ENCODE measurements at places on chromosomes 4 and X.
A peak's percentile ranks its signal among the peaks of the same experiment; 100 is the strongest.

DNA sequence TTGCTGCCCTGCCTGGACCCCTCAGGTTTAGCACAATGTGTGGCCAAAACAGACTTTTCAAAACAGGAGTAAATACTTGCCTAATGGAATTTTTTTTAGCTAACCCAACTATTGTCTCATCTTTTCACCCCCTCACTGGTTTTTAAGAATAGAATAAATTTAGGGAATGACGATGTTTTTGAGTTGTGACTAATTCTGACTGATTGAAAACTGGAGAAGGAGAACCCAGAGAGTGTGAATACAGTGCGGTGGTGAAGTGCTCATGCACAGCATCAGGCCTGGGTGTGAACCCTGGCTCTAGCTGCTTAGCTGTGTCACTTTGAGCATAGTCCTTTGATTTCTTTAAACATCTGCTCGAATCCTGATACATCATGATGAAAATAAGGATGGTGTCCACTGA lies 10.5 kb downstream of the ANTXR2 start:
- no peak for DNase-seq

GRCh38 chr4:88411491-88412096 lies 32.9 kb downstream of the HERC6 start:
- DNase-seq: no peak

- no peak for DNase-seq
Measured at GRCh38 chrX:30881797-30882196, 7.3 kb downstream of the TAB3 start.

DNA sequence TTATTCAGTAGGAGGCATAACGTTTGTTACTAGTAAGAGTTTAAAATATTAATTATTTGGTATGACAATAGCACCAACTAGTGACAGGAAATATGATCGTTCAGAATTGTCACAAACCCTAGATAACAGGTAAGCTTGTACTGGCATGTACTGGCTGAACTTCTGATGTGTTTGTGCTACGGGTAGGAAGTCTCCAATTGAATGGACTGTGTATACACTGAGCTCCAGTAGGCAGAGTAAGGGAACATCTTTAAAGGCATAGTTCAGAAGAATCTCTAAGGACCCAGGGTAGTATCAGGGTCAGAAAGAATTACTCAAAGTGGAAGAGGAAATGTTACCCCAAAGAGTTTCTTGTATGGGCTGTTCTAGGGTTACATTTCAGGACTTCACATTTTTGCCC lies 230.4 kb downstream of the EDA2R start:
- no peak for DNase-seq

DNA sequence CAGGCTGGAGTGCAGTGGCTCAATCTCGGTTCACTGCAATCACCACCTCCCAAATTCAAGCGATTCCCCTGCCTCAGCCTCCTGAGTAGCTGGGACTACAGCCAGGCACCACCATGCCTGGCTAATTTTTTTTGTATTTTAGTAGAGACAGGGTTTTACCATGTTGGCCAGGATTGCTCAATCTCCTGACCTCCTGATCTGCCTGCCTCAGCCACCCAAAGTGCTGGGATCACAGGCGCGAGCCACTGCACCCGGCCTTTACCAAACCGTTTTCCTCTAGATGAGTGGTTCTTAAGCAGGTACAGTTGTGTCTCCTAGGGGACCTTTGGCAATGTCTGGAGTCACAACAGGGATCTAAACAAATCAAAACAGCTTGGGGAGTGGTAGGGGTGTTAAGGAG lies 11.6 kb downstream of the AMELX start:
- no peak for DNase-seq

DNA sequence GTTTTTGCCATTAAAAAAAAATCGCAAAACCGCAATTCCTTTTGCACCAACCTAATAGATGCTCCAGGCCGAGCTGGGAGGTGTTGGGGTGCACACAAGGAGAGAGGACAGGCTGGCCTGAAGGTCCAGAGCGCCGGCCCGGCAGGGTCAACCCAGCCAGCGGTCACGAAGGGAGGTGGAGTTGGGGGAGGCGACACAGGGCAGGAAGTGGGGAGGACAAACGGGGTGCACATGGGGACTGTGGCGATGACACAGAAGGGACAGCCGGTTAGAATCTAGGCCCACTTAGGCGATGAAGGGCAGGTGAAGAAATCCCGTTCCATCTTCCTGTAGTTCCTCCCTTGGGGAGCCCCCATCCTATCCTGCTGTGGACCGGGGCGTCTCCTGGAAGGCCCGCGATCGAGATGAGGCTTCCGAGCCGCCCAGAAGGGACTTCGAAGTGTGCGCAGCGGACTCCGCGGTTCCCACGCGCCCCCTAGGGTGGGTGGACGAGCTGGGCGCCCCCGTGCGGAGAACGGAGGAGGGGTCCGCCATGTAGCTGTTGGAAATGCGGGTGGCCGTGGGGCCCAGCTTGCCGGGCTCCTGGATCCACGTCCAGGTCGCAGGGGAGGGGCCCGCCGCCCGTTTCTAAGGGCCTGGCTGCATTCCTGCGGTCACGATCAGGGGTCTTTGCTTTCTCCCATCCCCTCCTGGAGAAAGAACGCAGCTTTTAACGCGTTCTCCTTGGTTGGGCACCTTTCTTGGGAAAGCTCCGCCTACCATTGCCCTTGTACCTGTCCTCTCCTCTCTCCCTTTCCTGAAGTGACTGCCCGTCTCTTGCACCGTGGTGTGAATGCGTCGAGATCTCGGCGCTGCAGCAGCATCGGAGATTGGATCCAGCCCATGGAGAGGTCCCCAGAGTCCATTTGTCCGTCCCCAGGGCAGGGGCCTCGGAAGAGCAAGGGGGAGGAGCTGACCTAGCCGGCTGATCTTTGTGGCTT lies 17.0 kb upstream of the HPF1 start:
- peak; percentile 62 for DNase-seq

GRCh38 chr4:8915201-8916200 lies 43.9 kb upstream of the HMX1 start:
- no peak for DNase-seq

DNA sequence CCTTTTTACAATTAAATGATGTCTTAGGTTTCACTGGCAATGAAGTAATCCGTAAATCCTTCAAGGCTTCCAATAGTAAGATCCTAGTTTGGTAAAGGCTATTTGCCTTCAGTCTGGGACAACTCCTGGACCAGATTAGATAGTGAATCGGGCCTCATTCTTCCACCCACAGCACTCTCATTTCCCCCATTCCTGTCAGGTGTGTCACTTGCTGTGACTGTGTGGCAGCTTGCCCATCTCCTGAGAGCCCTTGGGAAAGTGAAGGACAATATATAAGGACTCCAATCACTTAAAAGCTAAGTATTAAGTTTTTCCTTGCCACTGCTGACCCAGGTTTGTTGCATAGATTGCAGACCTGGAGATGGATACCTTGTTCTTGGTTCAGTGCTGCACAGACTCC lies 3.3 kb upstream of the GASK1B start:
- DNase-seq: no peak

- no peak for DNase-seq
Measured at GRCh38 chr4:88705805-88706492, 8.3 kb upstream of the NAP1L5 start.

GRCh38 chr4:36163198-36163597 lies 81.1 kb downstream of the ARAP2 start:
- DNase-seq: no peak

- DNase-seq: no peak
Measured at GRCh38 chr4:112894951-112895350, 154.5 kb upstream of the ANK2 start.

DNA sequence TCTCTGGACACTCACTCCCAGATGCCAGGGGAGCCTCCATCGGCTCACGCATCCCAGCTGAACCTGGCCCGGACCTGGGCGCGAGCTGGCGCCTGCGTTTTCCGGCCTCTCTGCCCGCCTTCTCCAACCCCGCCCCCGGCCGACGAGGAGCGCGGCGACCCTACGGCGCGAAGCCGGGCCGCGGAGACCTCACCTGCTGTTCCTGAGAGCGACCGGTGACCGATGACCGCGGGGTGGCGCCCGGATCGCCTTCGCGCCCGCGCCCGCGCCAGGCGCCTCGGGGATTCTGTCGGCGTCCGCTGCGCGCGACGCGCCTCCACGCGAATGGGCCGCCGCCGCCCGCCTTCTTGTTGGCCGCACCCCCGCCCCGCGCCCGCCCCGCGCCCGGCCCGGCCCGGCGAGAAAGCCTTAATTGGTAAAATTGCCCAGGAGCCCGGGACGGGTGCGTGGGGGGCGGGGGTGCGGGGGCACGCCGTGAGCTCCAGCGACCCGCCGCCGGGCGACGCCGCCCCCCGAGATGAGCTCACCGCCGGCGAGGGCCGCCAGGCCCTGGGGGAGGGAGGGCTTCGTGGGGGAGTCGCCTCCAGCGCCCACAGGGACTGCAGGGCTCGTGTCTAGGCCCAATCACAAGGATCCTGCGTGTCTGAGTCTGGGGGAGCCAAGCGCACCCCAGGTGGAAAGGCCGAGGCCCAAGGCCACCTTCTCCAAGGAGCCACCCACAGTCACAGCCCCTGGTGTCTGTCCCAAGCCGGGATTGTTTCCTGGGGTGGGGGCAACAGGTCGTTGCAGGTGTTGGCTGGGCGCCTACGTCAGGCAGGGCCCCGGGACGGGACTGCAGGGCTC lies at the start of gene FLNA:
FLNA (minus strand) TSS at position 322 of the 843 bp plus-strand sequence. CDS start 3,389 bp downstream, outside the sequence.
- DNase-seq: no peak

GRCh38 chr4:141159027-141159426 lies 25.8 kb upstream of the RNF150 start:
- DNase-seq: no peak

DNA sequence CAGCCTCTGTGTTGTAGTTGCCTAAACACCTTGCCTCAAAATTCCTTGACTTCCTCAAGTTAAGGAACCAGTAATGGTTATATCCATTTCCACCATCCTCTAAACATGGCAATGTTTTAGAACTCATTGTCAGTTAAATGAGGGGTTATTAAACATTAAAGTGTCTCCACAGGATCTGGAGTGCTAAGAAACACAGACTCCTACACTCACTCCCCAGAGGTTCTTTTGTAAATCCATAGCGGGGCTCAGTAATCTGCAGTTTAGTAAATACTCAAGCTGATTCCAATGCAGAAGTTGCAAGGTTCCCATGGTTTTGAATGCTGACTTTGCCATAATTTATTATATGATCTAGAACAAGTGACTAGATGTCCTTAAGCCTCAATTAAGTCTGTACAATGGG lies 245.5 kb downstream of the GPAT3 start:
- DNase-seq: no peak

DNA sequence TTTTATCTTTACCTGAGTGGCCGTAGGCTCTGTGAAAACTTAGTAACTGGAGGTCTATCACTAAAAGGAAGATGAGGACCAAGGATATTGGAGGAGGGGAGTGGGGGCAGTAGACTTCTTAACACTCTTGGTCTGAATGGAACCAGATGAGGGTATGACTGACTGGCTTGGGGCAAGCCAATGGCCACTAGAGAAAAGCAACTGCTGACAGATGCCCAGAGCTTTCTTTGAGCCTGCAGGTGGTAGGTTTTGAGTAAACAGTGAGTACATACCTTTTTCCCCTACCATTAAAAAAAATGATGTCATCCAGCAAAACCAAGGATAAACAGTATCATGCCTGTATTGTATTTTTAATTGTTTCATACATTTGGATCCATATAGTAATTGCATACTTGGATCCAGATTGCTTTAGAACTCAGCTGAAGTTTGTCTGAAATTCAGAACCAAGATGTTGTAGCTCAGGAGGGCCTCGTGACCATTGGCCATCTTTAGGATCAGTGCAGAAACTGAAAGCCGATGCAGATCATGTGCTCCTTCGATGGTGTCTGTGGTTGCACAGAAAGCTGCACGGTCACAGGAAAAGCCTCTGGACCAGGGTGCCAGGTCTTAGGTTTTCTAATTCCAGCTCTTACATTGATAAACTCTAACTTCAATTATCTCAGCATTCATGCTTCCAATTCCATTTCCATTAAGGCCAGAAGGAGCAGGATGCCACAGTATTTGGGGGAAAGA lies 131.0 kb downstream of the PDGFRA start:
- no peak for DNase-seq

DNA sequence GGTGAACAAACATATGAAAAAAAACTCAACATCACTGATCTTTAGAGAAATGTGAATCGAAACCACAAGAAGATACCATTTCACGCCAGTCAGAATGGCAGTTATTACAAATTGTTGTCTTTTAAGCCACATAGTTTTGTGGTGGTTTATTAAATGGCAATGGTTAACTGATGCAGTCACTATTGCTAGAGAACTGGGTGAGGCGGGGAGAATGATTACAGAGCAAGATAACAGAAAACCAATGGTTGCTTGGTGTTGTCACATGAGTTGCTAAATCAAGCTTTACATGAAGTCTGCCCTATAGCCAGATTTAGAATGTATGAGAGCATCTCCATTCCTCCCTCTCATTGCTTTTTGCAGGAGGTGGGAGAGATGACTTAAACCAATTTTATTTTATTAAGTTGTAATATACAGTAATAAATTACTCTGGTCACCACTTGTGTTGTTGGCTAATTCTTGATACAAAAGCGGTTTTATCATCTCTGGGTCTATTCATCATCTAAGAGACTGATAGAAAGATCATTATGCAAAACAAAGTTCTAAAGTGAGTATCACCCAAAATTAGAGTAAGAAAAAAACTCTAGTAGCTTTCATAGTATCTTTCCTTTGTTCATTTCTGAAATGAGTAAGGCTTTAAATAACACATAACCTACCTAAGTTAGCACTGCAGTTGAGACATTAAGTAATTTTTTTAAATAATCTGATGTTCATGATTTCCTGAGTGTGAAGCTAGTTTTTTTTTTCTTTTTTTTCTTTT lies 859.5 kb downstream of the STIM2 start:
- DNase-seq: no peak

DNA sequence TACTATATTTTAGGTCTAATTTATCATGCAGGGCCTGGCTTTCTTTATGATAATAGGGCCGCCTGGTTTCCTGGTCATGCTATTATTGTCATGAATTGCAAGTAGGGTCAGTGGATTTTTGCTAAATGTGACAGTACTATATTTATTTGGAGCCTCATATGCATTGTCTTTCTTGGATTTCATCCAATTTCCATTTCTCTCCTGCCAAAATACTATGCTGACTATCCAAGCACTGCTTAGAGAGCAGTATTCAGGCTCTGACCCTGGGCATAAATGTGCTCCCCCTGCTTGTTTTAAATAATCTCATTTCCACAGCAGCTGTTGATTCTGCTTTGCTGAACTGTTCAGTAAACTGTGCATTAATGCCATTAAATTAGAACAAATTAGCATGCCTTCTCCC lies 269.3 kb downstream of the GPM6A start:
- no peak for DNase-seq

GRCh38 chr4:139555705-139556070 lies 331 bp downstream of the SETD7 start:
- no peak for DNase-seq

GRCh38 chrX:44392767-44393166 lies 49.3 kb upstream of the EFHC2 start:
- no peak for DNase-seq

GRCh38 chr4:142312391-142312790 lies 533.7 kb downstream of the INPP4B start:
- no peak for DNase-seq

- no peak for DNase-seq
Measured at GRCh38 chrX:116238567-116239255, 68.2 kb downstream of the AGTR2 start.

GRCh38 chrX:54177306-54177705 lies 5.7 kb downstream of the FAM120C start:
- DNase-seq: no peak
